ENCODE measurements at places on chromosomes 2 and 18.
A peak's percentile ranks its signal among the peaks of the same experiment; 100 is the strongest.

DNA sequence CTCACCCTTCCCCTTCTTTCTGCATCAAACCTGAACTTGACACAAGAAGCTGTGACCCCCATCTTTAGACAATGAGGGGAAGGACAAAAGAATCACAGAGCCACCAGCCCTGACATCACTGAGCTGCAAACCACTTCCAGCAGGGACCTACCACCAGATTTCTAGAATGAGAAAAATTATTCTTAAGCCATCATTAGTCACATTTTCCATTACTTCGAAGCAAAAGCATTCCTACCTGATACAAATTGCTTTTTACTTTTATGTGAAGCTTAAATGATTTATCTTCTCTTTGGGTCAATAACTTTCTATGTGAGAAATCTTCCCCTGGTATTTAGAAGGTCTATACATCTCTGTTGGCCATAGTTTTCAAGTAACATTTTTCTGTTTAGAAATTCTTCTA lies 134.8 kb downstream of the TCF4 start:
- DNase-seq, result no peak

GRCh38 chr2:10080536-10081304 lies 509 bp upstream of the CYS1 start:
- no peak for DNase-seq

GRCh38 chr18:32930695-32931301 lies 158.0 kb upstream of the KLHL14 start:
- peak; percentile 8 for DNase-seq

DNA sequence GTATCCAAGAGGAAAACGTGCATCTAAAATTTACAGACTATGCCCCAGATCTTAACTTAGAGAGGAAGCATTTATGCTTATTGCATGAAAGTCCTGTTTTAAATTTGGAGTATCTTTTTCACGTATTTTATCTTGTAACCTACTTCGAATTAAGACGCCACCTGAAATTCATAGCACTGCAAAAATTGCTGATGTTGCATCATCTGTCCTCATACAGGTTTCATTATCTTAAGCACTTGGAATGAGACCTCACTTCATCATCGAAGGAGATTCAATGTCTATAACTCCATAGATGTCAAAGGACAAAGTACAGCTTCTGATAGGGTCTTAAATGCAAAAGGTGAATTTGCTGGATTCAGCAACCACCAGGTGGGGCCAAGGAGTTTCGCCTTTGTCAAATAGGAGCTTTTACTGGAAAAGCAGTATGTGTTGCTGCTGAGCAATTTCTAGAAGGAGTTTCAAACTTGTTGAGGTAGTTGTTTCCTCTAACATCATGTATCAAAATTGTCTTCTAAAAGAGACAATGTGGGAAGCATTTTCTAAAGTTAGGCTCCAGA lies 106.4 kb upstream of the CCDC85A start:
- peak; percentile 8 for DNase-seq

DNA sequence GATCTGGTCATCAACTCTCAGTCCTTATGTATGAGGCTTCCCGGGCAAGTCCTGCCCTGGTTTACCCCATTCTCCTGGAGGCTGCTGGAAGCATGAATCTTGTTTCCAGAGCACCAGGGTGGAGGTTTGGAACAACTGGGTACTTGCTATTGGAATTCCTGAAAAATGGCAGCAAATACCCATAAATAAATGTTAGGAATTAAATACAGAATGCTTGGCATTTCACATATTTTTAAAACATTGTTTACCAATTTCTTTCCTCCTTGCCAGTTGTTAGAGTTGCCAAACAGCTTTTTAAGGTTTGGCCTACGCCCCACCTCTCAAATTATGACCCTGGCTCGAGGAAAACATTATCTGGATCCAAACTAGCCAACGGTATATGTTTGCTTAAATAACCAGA lies 90.6 kb upstream of the ZCCHC2 start:
- no peak for DNase-seq

GRCh38 chr18:25123438-25124232 lies 228.3 kb downstream of the ZNF521 start:
- DNase-seq, result no peak

- no peak for DNase-seq
These were observed 141.9 kb upstream of the ID2 start for GRCh38 chr2:8539743-8540551.

DNA sequence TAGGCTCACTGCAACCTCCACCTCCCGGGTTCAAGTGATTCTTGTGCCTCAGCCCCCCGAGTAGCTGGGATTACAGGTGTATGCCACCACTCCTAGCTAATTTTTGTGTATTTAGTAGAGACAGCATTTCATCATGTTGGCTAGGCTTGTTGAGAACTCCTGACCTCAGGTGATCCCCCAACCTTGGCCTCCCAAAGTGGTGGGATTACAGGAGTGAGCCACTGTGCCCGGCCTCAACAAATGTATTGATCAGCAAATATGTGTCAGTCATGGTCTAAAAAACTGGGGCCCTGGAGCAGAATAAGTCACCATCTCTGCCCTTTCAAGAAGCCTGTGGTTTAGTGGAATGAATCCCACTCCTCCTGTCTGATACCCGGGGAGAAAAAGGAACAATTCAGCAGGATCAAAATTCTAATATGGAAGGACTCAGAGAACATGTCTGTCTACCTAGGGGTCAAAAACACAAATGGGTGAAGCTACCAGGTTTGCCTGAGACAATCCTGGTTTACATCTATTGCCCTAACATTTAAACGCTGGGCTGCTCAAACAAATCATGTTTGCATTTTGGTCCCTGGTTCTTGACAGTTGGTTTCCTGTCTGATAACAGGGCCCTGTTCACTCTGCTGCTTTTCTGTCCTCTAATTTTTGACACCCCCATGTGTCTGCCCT lies 21.6 kb downstream of the GCKR start:
- no peak for DNase-seq

DNA sequence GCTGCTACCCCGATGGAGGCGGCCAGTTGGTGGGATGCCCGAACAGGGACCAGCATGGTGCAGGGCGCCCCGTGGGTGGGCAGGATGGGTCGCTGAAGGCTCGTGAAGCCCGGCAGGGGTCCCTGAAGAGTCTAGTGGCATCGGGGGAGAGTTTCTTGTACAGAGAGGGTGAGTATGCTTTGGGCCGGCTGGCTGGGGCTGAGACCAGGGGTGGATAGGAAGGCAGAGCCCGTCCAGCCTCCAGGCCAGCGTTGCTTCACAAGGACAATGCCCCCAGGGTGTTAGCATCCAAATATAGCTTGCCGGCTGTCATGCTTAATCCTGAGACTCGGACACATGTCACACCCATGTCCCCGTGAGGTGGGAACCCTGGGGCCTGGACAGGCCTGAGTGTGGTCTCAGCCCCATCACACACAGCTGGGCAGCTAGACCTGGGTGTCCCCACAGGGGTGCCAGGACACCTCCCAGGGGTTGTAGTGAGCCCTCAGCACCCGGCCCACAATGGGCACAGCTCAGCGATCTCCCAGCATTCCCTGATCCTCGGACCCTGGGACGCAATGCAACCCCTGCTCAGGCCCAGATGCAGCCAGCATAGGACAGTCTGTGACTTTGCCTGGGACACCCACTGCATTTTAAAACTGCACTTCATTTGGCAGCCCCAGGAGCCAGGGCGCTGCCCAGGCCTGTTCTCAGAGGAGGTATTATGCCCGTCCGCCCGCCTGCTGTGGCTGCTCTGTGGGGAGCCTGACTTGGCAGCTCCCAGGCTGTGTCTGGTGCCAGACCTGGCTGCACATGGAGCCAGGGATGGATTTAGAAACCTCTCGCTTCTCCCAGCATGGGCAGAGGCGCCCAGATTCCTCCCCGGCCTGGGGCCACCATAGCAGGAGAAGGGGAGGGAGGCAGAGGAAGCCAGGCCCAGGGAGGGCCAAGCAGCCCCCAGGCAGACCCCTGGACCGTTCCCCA lies 36.4 kb downstream of the RAMP1 start:
- no peak for DNase-seq

GRCh38 chr2:109014476-109014875 lies 25.5 kb upstream of the EDAR start:
- DNase-seq, result no peak
